ENCODE measurements at places on chromosomes 5 and 9. TPM values are rescaled to one million over a fixed set of nuclear protein-coding genes. Genes with fewer than 3 reads are reported as not detected.

GRCh38 chr9:107742531-107743309 lies 253.2 kb upstream of the KLF4 start:
- DNase-seq = peak; percentile 23

DNA sequence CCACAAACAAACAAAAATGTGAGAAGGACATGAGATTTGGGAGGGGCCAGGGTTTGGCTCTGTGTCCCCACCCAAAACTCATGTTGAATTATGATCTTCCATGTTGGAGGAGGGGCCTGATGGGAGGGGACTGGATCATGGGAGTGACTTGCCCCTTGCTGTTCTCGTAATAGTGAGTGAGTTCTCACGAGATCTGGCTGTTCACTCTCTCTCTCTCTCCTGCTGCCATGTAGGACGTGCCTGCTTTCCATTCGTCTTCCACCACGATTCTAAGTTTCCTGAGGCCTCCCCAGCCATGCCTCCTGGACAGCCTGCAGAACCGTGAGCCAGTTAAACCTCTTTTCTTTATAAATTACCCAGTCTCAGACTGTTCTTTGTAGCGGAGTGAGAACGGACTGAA lies 118.7 kb downstream of the RXRA start:
- DNase-seq = no peak

DNA sequence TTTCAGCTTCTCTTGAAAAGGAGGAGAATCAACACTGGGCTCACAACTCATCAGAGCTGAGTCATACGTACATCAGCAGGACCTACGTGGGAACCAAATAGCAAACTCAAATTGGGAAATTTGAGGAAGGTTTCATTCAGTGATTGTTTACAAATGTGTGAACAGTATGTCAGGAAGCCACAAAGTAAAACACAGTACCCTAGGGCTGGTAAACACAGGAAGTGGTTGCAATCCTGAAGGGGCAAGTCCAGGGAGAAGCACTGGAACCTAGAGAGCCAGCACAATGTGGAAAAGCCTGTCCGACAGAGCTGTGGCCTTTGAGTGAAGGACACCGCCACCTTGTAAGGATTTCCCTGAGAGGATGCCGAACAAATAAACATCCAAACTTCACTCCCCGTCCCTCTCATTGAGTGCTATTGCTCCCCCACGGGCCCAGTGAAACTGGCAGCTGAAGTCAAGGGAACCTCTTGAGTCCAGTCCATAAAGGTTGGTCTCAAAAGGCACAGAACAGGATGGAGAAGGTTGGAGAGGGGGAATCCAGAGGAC lies 26.7 kb upstream of the RICTOR start:
- DNase-seq = peak; percentile 87

DNA sequence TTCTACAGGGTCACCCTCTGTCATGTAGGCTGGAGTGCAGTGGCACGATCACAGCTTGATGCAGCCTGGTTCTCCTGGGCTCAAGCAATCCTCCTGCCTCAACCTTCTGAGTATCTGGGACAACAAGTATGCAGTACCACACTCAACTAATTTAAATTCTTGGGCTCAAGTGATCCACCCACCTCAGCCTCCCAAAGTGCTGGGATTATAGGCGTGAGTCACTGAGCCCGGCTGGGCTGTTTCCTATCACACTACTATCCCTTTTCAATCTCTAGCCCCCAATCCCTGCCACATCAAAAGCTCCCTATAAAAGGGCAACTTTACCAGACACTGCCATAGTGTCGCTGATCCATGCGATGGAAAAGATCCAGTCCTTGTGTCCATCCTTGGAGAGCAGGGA lies 20.4 kb downstream of the DCAF12 start:
- no peak for DNase-seq

- DNase-seq = no peak
Observed at GRCh38 chr5:39816156-39816845, 391.5 kb upstream of the DAB2 start.

Gene SH2D3C
- total RNA-seq = 3.5 TPM

GRCh38 chr9:37353791-37354190 lies 68.7 kb upstream of the GRHPR start:
- DNase-seq = peak; percentile 36

GRCh38 chr9:2107906-2108451 lies 92.8 kb downstream of the SMARCA2 start:
- DNase-seq = no peak

DNA sequence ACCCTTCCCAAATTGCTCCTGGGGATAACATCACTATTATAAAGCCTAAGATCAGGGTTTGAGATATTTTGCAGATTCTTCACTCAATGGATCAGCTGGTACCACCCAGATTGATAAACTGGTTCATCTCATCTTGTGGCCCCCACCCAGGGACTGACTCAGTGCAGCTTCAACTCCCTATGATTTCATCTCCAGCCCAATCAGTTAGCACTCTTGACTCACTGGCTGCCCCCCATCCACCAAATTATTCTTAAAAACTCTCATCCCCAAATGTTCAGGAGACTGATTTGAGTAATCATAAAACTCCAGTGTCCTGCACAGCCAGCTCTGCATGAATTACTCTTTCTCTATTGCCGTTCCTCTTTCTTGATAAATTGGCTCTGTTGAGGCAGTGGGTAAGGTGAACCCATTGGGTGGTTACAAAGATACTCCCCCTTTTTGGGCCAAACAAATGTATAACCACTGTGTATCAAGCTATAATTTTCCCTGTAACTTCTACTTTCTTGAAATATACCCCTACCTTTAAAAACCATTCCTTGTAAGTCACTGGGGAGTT lies 263.3 kb upstream of the IL12B start:
- no peak for DNase-seq

- DNase-seq = no peak
Observed at GRCh38 chr9:100911273-100911672, 117.3 kb upstream of the PLPPR1 start.

DNA sequence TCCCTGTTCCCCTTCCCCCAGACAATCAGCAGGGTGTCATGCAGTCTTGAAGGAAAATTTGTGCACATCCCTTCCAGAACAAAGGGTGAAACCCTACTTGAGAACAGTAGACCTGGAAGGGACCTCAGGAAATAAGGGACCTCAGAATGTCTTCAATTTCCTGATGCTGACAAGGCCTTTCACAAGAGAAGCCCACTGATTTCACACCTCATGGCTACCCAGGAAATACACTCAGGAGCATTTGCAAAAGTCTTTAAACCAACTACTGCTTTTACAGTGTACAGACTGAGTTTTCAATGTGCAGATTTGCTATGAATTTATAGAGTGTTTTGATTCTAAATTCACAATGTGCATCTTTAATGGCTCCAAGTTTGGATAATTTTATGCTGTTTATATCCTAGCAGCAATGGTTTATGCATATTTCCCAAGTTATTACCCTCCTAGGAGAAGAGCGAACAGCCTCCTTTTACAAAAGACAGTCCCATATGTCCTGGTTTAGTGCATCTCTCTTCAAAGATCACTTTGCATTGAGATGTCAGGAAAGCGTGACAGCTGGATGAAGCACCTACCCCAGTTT lies 74.8 kb downstream of the GALNT10 start:
- no peak for DNase-seq

Gene AK8
- 0.83 TPM for total RNA-seq

DNA sequence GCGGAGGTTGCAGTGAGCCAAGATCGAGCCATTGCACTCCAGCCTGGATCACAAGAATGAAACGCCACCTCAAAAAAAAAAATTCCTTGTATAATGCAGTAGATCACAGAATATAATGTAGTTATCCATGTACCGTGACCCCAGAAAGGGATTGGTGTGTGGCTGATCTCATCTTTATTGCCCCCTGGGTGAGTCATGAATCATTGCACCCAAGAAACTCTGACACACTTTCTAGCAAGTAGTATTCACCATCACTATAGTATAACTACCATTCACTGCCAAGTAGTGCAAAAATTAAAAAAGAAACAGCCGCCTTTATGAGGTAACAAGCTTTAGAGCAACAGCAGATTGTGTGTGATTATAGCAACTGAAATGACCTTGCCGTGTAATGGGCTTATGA lies 23.7 kb upstream of the ANKH start:
- no peak for DNase-seq

GRCh38 chr9:13716601-13717321 lies 437.3 kb upstream of the MPDZ start:
- DNase-seq = peak; percentile 41

- DNase-seq = no peak
Observed at GRCh38 chr5:156920042-156920860, 42.8 kb downstream of the TIMD4 start.

- peak; percentile 9 for DNase-seq
Observed at GRCh38 chr5:178449163-178450070, 140.8 kb downstream of the COL23A1 start.

- DNase-seq = no peak
Observed at GRCh38 chr9:4984171-4984620, 876 bp upstream of the JAK2 start.

Gene POLK
- total RNA-seq = 9.0 TPM

Gene KLF9
- 0.30 TPM for total RNA-seq

DNA sequence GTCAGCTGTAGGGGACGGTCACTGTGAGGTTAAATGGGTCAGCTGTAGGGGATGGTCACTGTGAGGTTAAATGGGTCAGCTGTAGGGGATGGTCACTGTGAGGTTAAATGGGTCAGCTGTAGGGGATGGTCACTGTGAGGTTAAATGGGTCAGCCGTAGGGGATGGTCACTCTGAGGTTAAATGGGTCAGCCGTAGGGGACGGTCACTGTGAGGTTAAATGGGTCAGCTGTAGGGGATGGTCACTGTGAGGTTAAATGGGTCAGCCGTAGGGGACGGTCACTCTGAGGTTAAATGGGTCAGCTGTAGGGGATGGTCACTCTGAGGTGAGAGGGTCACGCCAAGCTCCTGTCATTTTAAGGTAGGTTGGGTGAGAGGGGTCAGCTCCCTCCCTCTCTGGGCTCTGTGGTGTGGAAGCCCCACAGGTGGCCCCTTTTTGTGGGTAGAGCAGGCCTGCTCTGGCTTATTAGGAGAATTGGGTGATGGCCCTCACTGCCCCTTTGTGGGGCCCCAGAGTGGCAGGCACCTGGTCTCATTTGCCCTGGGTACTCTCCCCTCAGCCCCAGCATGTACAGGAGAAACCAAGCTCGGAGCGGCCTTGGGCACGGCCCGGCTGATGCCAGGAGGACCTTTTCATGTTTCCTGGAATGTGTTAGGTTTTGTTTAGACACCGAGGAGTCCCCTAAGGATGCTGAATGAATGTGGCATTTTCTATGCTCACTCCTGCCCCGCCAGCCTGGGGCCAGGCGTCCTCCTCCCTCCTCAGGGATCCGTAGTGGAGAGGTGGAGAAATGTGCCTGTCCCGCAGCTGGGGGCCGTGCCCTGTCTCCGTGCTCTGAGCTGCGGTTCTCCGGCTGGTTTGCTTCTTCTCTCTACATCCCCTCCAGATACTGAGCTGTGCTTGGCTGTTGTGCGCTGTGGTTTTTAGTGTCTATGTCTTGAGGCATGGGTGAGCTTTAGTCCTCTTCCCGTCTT lies 31.4 kb downstream of the AHRR start:
- DNase-seq = no peak

DNA sequence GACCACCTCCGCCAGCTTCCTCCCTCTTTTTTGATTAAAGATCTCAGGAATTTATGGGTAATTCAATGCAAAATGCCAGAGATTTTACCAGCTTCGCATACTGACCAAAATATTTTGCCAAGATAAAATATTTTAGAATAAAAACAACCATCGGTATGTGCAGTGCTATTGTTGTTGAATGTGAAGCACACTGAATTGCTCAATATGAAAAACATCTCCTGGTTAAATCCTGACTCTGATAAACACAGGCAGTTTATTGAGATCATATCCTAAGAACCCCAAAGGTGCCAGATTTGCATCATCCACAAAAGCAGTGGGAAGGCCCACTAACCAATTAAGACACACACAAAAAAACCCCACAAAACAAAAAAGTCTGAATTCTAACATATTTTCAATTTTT lies 202.4 kb downstream of the GLIS3 start:
- DNase-seq = no peak

- no peak for DNase-seq
Observed at GRCh38 chr5:891117-891836, 1.3 kb downstream of the BRD9 start.

GRCh38 chr9:88076286-88077070 lies 61.8 kb downstream of the SPATA31C2 start:
- peak; percentile 91 for DNase-seq

- no peak for DNase-seq
Observed at GRCh38 chr5:31916327-31916726, 257.8 kb downstream of the GOLPH3 start.

- no peak for DNase-seq
Observed at GRCh38 chr5:60333005-60333571, 366.9 kb downstream of the DEPDC1B start.

- peak; percentile 89 for DNase-seq
Observed at GRCh38 chr5:179378441-179379271, 33.4 kb upstream of the ADAMTS2 start.

Gene ALDH1A1
- total RNA-seq = 3.0 TPM

- no peak for DNase-seq
Observed at GRCh38 chr9:2320114-2320513, 301.5 kb upstream of the VLDLR start.

Gene SLC36A2
- total RNA-seq = not detected

Gene SLC25A48
- 1.8 TPM for total RNA-seq
